PC-9 (cell line): ENCODE measurements at places on chromosomes 11 and 22. TPM values are rescaled to one million over a fixed set of nuclear protein-coding genes. Genes with fewer than 3 reads are reported as not detected.

Gene ACCS
- total RNA-seq = 44.6 and 48.9 TPM in 2 replicates

Gene SMC1B
- 0.28 and 0.31 TPM in 2 replicates for total RNA-seq

Gene PGR
- total RNA-seq = not detected in 2 replicates

Gene KRTAP5-1
- not detected in 2 replicates for total RNA-seq

Gene PNPLA5
- total RNA-seq = not detected in 2 replicates

Gene TLCD5
- total RNA-seq = 6.0 and 7.7 TPM in 2 replicates

Gene FGF4
- not detected in 2 replicates for total RNA-seq

Gene TRIM49
- not detected in 2 replicates for total RNA-seq

Gene WT1
- not detected in 2 replicates for total RNA-seq

Gene FOLR1
- total RNA-seq = 4.7 and 5.0 TPM in 2 replicates

Gene MMP3
- total RNA-seq = not detected in 2 replicates

Gene OVOL1
- 10.2 and 10.5 TPM in 2 replicates for total RNA-seq

Gene KCNJ11
- 0.26 and 0.93 TPM in 2 replicates for total RNA-seq

Gene KCNQ1OT1
- total RNA-seq = 3.4 and 4.3 TPM in 2 replicates

Gene LRRN4CL
- 1.0 and 1.3 TPM in 2 replicates for total RNA-seq

Gene SCO2
- 3.0 and 6.1 TPM in 2 replicates for total RNA-seq

Gene CSNK2A3
- total RNA-seq = 1.6 TPM in 1 of 2 replicates, not detected in the other

Gene RAB6A
- total RNA-seq = 134 and 142 TPM in 2 replicates

Gene RFPL1
- total RNA-seq = not detected in 2 replicates

Gene DAGLA
- total RNA-seq = 8.3 and 10.1 TPM in 2 replicates

Gene RFPL2
- total RNA-seq = not detected in 2 replicates

Gene TPBGL
- not detected in 2 replicates for total RNA-seq

Gene CRYBB3
- 0.85 and 2.1 TPM in 2 replicates for total RNA-seq

Gene ZBED5
- total RNA-seq = 14.7 and 21.5 TPM in 2 replicates

Gene P4HA3
- total RNA-seq = 0.22 and 0.60 TPM in 2 replicates

Gene MSANTD2
- total RNA-seq = 16.9 and 18.1 TPM in 2 replicates

Gene DRD4
- total RNA-seq = 0.35 and 1.4 TPM in 2 replicates

Gene POU2F3
- total RNA-seq = 2.3 and 2.9 TPM in 2 replicates

Gene MMP13
- total RNA-seq = not detected in 2 replicates

Gene TNNI2
- 4.9 and 7.8 TPM in 2 replicates for total RNA-seq

Gene TMEM86A
- 1.4 and 2.1 TPM in 2 replicates for total RNA-seq

Gene CARD18
- total RNA-seq = not detected in 2 replicates

Gene SLC22A6
- total RNA-seq = not detected in 2 replicates

Gene MS4A15
- total RNA-seq = not detected in 2 replicates
